T-helper 2 cell (primary cell): ENCODE measurements at places on chromosomes 6 and 20.

- DNase-seq = peak; percentile 32
Observed at GRCh38 chr20:58651946-58652605, 993 bp downstream of the STX16 start.

- no peak for DNase-seq
Observed at GRCh38 chr20:46755483-46756413, 46.3 kb downstream of the SLC2A10 start.

- DNase-seq = no peak
Observed at GRCh38 chr6:146433881-146434731, 109.5 kb upstream of the RAB32 start.

DNA sequence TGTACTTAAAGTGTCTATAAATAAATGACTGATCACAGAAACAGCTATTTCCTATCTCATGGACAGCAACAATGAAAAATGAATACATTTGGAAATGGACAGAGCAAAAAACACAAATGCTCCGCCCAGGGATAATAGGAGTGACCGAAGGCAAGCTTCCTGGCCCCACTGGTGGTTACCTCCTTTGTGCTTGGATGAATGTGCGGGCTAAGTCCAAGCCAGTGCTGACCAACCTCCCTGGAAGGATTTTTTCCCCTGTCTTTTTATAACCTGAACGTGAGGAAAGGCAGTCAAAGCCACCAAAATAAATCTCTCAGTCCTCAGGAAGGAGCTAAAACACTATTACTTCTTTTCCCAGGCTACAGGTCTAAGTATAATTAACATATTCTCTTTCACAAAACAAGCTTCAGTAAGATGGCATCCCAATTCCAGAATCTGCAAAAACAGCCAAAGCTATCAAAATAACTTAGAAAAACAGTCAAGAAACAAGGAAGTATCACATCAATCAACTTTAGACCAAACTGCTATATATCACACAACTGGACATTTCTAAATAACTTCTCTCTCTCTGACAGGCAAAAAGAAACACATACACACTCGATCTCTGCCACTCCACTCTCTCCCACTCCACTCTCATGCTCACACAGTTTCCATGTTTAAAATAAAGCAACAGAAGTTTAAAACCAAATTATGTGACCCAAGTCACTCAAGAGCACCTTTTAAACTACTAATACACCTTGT is 10.0 kb downstream of the KIF16B start:
- no peak for DNase-seq

- DNase-seq = no peak
Observed at GRCh38 chr6:98985391-98985790, 37.6 kb upstream of the FBXL4 start.

- no peak for DNase-seq
Observed at GRCh38 chr6:146679386-146679785, 80.6 kb downstream of the ADGB start.

DNA sequence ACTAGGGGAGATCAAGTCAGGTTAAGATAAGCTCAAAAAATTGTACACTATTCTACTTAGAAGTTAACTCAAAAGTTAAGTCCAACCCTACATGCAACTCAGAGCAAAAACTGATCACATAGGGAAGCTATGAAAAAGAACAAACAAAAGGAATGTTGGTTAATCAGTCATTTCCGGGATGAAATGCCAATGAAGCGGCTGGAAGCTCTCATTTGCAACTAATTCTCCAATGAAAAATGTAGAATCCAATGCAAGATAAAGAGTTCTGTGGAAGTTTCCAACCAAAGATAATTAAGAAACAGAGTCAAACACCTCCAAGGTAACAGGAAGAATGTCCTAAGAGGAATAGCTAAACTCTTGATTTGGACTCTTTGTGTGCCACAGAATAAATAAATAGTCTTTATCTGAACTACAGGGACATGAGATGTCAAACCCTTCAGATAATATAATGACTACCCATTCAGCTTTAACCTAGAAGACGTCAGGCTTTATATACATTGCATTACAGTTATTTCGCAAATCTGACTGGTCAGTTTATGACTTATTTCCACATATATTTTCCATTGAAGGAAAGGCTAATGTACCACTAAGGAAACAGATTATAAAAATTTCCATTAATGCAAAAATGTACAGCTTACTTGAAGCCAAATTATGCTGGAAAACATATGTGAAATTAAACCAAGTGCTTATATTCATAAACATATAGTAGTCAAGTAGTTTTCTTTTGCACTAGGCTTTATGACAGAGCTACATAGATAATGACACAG is 48.0 kb upstream of the DST start:
- DNase-seq = no peak

- DNase-seq = no peak
Observed at GRCh38 chr20:48615871-48616270, 211.9 kb downstream of the PREX1 start.

GRCh38 chr6:144657691-144658090 is 372.6 kb downstream of the UTRN start:
- DNase-seq = no peak

DNA sequence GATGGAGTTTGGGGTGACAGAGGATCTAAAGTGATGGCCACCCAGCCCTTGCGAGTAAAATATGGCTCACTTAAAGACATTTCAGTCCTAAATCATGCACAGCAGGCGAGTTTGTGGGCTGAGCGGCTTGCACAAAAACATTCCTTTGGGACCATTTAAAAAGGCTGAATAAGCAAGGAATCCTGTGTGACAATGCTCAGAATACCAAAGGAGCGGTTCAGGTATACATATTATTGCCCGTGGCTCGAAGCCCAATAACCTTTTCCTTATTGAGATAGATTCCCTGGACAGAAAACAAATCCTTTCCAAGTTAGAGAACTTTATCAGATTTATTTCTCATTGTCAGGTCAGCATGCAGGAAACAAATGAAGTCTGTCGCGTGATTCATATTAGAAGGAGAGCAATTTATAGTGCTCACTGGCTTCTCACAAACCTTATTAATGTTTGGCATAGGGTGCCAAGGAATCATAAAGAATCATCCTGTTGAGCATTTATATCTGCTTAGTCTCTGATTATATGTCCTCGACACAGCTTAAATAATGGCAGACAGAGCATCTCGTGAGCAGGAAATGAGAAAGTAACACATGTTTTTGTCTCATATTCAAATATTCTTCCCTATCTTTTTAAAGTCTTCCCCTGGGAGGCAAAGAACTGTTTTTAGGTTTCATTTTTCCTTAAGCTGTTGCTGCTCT is 121.3 kb downstream of the TRMT11 start:
- DNase-seq = no peak

- DNase-seq = no peak
Observed at GRCh38 chr20:49543858-49544437, 24.0 kb downstream of the PTGIS start.

DNA sequence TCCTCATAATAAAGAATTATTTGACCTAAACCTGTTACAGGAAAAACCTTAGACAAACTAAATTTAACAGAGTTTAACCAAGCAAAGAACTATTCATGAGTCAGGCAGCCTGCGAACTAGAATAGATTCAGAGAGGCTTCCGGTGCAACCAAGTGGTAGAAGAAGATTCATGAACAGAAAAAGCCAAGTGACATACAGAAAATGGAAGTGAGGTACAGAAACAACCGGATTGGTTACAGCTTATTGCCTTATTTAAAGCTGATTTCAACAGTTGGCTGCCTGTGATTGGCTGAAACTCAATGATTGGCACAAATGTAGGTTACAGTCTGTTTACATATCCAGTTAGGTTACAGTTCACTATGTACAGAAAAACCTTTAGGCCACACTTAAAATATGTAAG is 10.1 kb downstream of the PPP1R3G start:
- DNase-seq = no peak

GRCh38 chr20:45052698-45053429 is 48.1 kb downstream of the KCNS1 start:
- DNase-seq = no peak

DNA sequence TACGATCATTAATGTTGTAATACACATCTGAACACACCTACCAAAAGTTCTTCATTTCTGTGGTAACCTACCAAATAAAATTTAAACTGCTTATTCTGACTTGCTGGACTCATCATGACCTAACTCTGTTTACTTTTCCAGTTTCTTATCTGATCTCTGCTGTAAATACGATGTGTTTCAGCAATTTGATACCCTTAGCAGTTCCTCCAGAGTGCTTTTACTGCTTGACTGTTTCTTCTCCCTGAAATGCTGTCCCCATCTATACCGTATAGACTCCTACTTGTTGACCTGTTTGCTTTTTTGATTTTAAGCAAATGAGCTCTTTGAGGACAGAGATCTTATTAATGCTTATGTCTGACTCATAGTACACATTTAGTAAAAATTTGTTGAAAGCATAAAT is 119.5 kb downstream of the SCAF8 start:
- DNase-seq = no peak

- DNase-seq = no peak
Observed at GRCh38 chr20:45991616-45992015, 17.1 kb upstream of the MMP9 start.

GRCh38 chr6:45574014-45574461 is 196.3 kb upstream of the SUPT3H start:
- no peak for DNase-seq

DNA sequence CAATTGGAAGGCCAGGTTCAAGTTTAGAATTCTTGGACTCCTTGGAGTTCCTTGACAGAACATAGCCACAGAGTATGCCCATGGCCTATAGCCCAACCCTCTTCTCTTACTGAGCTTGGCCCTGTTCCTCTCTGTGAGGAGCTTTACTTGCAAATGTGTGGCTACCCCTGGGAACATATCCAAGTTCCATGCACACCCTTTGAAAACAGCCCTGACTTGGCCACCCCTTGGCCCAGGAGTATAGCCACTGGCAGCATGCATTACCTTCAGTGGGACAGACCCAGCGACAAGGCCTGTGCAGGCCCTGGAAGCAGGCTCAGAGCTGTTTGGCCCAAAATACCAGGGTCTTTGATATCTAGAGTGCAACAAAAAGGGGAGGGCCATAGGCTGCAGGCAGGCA is 19.5 kb upstream of the MAS1 start:
- no peak for DNase-seq

DNA sequence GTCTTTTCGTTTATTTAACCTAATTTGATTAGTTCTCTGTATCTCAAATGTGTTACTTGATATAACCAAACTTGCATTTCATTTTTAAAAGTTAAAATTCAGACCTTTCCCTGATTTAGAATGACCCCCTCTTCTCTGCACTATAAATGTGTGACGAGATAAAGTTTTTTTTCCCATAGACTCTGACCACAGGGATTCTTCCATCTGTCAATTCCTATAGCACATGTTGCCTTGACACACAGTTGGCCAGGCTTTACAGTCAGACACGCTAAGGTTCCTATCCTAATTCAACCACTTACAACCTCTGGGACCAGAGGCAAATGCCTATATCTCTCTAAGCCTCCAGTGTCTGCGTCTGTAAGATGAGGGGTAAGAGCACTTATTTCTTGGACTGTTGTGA is 40.6 kb downstream of the KCNS1 start:
- DNase-seq = no peak

GRCh38 chr6:108005961-108006360 is 48.0 kb upstream of the SEC63 start:
- no peak for DNase-seq

DNA sequence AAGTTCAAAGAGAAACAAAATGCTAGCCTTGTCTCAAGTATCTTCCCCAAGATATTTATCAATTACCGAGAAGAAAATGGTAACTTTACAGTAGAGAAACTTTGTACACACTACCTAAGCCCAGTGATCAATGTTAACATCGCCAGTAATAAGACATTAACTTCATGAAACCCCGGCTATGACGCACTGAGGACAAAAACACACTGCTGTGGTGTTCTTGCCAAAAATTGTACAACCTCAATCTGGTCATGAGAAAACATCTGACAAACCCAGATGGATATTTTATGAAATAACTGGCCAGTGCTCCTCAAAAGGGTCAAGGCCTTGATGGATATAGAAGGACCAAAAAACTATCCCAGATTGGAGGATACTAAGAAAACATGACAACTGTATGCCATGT is 85.5 kb upstream of the DTNBP1 start:
- no peak for DNase-seq

- no peak for DNase-seq
Observed at GRCh38 chr6:118565311-118565960, 17.3 kb downstream of the PLN start.

DNA sequence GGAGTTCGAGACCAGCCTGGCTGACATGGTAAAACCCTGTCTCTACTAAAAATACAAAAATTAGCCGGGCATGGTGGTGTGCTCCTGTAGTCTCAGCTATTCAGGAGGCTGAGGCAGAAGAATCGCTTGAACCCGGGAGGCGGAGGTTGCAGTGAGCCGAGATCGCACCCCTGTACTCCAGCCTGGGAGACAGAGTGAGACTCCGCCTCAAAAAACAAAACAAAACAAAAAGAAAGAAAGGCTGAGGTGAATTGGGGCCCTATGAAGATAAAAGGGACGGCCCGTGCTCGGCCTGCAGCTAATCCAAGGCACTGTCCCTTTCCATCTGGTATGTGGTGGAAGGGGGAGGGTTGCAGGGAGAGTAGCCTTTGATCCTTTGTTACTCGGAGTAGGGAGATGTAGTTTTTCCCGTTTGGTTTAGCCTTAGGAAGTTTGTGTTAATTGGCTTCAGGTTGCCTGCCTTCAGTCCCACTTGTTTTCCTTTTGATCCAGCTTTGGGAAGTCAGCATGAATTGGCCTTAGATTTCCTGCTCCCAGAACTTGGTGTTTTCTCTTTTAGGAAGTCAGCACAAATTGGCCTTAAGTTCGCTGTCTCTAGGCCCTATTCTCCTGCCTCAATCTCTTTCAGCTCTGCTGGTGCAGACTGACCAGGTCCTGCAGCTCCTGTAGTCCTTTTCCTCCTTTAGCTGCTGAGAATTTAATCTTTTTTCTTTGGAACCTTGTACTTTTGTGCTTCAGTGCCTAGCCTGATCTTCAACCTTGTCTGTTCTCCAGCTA is 36.1 kb upstream of the PAQR8 start:
- DNase-seq = no peak

DNA sequence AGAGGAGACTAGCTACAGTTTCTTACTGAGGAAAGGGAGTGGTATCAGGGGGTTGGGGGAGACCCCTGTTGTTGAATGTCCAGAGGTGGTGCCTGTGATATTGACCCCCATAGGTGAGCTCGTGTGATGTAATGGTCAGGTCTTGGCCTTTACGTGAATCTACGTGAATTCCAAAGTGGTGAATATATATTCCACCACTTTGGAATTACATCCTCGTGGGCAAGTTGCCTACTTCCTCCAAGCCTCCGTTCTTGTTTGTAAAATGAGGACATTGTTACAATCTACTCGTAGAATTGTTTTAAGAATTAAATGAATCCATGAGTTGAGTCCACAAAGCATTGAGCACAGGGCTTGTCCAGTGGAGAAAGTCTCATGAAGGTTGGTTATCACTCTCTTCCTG is 47.3 kb downstream of the TSHZ2 start:
- DNase-seq = no peak
